Esophagus squamous epithelium (tissue), 5 donors: ENCODE measurements at places on chromosomes 2 and 18.

GRCh38 chr18:46649071-46649862, 7.8 kb downstream of the LOXHD1 start:
- no peak for DNase-seq

- no peak for DNase-seq
These were observed 52.1 kb downstream of the ICOS start for GRCh38 chr2:203988500-203989260.

GRCh38 chr2:84849271-84849952, 31.5 kb downstream of the TRABD2A start:
- DNase-seq: no peak

- DNase-seq: no peak
These were observed 83.1 kb downstream of the TMEM247 start for GRCh38 chr2:46562451-46562840.

DNA sequence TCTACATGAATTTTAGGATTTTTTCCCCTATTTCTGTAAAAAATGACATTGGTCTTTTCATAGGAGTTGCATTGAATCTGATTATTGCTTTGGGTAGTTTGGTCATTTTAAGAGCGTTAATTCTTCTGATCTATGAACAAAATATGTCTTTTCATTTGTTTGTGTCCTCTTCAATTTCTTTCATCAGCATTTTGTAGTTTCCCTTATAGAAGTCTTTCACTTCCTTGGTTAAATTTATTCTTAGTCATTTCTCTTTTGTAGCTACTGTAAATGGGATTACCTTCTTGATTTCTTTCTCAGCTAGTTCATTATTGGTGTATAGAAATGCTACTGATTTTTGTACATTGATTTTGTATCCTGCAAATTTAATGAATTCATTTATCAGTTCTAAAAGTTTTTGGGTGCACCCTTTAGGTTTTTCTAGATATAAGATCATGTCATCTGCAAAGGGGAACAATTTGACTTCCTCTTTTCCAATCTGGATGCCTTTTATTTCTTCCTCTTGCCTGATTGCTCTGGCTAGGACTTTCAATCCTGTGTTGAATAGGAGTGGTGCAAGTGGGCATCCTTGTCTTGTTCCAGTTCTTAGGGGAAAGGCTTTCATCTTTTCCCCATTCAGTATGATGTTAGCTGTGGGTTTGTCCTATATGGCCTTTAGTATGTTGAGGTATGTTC, 36.6 kb upstream of the AAK1 start:
- no peak for DNase-seq

DNA sequence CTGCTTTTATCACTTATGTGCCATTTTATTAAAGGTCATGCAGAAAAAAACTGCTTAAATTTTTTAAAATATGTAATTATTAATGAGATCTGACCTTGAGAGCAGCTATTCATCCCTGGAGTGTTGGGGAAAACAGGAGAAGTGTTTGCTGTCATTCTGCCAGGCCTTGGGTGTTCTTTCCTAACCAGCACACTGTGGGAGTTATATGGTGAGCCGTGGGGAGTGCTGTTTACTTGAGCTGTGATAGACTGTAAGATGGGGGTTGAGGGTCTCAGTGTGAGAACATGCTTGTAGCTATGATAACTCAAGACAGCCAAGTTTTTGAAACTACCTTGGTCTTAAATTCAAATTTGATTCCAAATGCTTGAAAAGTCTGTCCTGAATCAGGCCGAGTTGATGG, 101.3 kb upstream of the ARHGAP28 start:
- DNase-seq: no peak

DNA sequence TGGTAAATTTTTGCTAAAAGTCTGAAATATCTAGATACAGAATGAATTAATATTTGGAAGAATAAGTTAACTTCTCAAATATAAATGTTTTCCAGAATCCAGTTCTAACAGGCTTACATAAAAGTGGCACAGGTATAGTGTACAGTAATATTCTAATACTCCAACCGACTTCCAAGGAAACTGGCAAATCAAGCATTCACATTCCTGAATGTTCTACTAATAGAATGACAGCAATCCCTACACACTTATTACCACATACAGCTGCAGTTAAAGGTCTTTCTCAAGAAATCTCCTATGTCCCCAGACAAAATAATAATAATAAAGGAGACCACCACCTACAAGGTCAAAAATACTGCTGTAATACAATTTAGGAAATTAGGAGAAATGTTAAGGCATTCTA, 31.9 kb downstream of the TMEM131 start:
- no peak for DNase-seq

GRCh38 chr18:43571078-43571689, 293.9 kb upstream of the SYT4 start:
- no peak for DNase-seq

GRCh38 chr2:24822049-24822706, 29.0 kb downstream of the CENPO start:
- no peak for DNase-seq

- DNase-seq: no peak
These were observed 22.5 kb downstream of the DRC1 start for GRCh38 chr2:26424221-26424620.
